ENCODE measurements at places on chromosomes 5 and 9.

DNA sequence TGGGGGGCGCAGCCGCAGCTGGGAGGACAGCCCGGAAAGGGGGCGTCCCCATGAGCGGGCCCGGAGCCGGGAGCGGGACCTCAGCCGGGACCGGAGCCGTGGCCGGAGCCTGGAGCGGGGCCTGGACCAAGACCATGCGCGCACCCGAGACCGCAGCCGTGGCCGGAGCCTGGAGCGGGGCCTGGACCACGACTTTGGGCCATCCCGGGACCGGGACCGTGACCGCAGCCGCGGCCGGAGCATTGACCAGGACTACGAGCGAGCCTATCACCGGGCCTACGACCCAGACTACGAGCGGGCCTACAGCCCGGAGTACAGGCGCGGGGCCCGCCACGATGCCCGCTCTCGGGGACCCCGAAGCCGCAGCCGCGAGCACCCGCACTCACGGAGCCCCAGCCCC lies 47.0 kb downstream of the TJP2 start:
- DNase-seq, result no peak

GRCh38 chr9:129561594-129562281 lies 59.2 kb downstream of the C9orf50 start:
- DNase-seq, result peak; percentile 22

DNA sequence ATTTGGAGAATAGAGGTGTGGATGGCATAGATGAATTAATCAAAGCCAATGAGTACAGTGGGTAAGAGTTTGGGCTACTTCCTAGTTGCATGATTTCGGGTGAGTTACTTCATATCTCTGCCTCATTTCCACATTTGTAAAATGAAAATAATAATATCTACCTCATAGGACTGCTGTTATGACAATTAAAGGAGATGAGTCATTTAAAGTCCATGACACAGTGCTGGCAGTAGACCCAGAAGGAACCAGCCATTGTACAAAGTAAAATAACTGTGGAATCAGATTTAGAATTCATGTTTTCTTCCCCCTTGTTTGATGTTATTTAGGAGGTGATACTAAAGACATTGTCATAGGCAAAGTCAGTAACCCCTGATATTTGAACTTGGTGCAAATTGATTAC lies 139.5 kb upstream of the SLC27A6 start:
- DNase-seq, result no peak

DNA sequence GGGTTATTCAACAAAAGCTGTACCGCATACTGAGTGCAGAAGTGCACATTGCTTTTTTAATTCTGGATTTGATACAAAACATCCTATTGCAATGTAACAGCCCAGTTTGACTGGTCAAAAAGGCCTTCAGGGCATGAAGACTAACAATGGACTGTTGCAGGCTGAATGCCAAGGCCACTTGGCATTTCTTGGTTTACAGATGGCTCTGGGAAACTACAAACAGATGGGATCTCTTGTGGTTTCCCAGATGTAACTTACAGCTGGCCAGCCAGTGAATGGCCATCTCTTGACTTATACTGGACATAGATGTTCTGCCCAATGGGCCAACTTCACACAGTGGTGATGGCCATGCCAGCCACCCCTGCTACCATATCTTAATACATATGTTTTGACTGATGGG lies 36.8 kb downstream of the UGT3A2 start:
- peak; percentile 57 for DNase-seq

DNA sequence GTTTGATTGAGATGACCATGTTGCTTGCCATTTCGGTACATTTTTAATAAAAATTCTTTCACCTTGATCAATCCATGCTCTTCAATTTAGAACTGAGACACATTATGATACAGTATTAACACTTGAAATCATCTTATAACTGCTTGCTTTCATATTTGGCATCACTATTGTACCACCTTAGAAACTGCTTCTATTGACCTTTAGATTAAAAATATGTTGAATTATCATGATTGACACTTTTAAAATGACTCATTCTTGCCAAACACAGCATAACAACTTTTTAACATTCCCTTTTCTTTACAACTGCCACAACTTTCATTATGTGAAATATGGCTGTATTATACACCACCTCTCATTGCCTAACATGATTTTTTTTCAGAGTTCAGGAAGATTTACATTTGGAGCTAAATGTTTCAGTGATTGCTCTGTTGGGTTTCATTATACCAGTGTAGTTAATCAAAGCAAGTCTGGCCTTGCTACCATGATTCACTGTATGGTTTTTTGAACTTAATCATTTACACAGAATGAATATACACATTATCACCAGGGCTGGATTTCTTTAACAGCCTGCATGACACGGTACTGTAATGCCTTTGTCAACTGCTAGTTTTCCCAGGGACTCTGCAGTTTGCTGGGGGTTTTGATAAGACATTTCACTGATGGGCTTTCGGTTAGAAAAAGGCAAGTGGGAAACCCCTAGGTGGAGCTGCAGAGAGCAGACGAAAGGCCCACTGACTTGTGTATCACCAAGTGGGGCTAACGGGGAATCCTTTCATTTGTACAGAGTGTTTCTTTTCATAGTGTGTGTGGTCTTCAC lies 93.6 kb upstream of the TLE4 start:
- DNase-seq, result peak; percentile 57

DNA sequence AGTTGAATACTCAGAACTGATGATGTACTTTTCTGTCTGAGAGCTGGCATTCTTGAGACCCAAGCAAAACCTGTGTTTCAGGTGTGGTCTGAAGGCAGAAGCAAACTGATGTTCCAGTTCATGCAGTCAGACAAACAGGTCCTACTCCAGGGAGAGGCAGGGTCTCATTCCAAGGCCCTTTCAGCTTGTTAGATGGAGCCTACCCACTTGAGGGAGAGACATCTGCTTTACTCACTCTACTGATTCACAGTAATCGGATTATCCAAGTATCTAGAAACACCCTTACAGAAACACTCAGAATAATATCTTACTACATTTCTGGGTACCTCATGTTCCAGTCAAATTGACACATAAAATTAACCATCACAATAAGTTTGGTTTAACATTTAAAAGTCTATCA lies 207.8 kb downstream of the KDM4C start:
- DNase-seq, result no peak

Measured in nucleus accumbens (tissue), 56 donors.